Urinary bladder (tissue), 4 donors: ENCODE measurements at places on chromosomes 7 and 10. TPM values are rescaled to one million over a fixed set of nuclear protein-coding genes. Genes with fewer than 3 reads are reported as not detected.
A peak's percentile ranks its signal among the peaks of the same experiment; 100 is the strongest.

DNA sequence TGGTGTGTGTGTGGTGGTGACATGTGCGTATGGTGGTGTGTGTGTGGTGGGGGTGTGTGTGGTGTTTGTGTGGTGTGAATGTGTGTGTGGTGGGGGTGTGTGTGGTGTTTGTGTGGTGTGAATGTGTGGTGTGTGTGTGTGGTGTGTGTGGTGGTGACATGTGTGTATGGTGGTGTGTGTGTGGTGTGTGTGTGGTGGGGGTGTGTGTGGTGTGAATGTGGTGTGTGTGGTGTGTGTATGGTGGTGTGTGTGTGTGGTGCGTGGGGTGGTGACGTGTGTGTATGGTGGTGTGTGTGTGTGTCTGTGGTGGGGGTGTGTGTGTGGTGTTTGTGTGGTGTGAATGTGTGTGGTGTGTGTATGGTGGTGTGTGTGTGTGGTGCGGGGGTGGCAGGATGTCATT, 453.1 kb downstream of the DNAJB6 start:
- DNase-seq, result no peak

DNA sequence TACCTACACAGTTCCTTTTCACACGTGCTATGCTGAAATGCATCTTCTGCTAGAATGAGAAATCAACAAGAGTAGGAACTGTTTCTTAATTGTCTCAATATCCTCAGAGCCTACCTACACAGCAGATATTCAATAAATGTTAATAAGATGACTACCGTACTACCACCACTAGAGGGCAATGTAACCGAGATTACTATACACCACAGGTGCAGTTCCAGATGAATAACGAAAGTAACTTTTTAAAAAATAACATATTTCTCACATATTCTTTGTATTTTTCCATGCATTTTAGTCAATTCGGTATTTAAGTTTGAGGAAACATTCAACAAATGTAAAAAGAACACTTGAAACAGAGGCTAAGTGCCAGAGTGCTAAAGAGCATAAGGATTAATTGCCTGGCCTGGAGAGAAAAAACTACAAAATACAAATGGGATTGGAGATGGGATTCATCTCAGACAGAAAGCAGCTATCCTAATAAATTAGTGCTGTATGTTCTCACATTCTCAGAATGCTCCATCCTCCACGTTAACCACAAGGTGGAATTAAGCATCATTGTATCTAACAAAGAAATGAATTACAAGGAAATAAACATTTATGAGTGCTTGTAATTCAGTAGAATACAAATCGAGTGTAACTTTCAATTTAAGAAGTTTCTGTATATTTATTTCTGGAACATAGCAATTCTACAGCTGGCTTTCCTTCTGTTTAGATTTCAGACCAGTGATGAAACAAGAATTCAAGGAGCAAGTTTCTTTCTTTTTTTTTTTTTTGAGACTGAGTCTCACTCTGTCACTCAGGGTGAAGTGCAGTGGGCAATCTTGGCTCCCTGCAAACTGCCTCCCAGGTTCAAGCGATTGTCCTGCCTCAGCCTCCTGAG, 20.3 kb upstream of the HECTD2 start:
- DNase-seq, result no peak

DNA sequence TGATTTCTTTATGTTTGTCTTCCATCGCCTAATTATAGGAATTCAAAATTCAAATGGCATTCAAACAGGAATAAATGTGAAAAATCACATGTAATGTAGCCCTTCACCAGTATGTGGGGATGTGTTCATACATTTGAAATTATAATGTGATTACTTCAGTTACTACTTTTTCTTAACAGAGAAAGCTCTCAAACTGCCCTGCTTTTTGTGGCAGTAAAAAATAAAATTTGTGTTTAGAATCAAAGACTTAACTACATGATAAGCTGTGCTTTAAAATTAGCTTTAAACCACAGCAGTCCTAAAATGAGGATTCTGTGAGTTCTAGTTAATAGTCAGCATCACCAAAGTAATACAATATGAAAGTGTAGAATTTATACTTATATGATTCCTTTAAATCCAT, 7.8 kb upstream of the HERC4 start:
- DNase-seq, result no peak

GRCh38 chr10:75239096-75239790, 3.5 kb upstream of the COMTD1 start:
- DNase-seq, result no peak

DNA sequence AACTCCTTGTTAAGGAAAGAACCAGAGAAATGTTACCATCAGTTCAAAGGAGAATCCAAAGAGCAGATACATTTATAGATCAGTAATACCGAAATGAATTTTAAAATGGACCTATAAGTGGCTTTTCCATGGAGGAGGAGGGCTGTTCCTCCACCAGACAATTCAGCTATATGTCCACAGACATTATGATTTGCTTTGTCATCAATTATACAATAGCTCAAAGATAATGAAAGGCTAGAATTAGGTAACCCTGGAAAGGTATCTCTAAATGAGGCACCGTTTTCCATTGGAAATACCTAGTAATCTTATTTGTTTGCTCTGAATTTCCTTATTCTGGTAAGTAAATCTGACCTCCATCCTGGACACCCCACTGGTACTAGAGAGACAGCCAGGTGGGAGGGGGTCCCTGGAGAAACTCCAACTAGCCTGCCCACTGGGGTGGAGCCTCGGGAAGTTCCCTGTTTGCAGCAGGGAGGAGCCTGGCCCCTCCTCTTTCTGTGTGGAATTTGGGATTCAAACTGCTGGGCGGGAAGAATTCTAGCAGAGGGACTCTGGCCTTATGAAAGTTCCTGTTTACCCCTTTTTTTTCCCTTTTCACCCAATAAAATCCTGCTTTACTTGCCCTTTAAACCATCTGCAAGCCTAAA, 218.0 kb downstream of the PHF14 start:
- DNase-seq, result no peak

DNA sequence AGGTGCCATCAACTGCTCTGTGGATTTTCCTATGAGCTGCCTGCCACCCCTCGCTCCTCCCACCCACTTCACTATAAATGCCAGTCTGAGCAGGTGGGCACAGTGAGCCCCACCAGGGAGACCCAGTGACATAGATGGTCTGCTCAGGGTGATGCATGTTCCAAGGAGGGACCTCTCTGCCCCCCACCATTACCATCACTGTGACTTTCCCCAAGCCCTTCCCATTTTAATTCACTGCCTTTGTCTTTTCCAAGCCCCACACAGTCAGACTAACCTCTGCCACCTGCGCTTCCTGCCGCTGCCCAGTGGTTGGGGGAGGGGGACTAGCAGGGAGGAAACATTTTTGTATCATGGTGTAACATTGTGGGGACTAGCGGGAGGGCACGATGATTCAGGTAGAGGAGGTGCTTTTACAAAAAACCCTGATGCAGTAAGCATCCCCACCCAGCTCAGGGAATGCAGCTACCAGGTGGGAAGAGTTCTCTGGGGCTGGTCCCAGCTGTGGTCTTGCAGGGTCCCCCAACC, 24.6 kb downstream of the PRSS2 start:
- DNase-seq, result no peak

GRCh38 chr7:149662591-149663095, 110.7 kb downstream of the ZNF467 start:
- DNase-seq, result no peak

- DNase-seq, result peak; percentile 15
These were observed 60.1 kb downstream of the CARD11 start for GRCh38 chr7:2983586-2983985.

GRCh38 chr10:18606051-18606695, 45.2 kb downstream of the NSUN6 start:
- no peak for DNase-seq

DNA sequence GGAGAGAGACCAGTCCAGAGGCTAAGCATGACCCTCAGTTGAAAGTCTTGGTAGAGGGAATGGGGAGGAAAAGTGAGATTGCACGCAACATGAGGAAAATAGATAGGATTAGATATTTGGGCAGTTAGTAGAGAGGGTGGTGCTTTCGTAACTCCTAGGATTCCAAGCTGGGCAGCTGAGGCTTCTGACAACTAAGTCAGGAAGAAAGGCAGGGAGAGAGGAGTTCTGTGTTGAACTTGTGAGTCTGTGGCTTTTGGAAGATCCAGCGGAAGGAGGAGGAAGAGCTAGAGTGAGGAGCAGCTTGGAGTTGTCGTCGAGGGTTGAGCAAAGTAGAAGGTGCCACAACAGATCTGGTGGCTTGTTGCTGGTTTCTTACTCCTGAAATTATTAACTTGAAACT, 21.8 kb downstream of the CUL1 start:
- no peak for DNase-seq

DNA sequence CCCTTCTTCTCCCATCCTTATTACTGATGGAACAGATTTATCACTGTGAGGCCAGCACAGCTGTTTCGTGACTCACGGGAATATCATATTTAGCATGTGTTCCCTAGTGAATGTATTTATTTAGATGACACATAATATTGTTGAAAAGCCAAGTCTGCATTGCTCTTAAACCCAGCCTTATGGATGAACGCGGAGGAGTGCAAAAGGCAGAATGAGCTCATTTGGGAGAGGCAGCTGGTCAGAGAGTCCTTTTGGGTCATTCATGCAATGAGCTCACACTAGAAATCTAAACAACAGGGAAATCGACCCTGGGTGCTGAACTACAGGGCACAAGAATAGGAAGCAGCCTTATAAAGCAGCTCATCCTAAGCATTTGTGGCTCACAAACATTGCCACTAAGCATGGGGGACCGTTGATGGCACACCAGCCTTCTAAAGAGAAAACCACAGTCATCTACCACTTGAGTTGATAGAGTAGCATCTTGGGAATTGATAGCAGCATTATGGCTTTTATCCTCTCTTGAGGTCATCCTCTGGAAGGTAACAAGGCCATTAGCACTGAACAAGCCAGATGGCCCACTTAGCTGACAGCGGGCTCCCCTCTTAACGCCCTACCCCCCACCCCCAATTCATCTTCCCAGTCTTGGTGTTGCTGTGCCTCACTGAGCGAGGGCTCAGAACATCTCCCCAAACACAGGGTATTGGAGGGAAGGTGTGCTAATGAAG, 32.9 kb upstream of the SDK1 start:
- peak; percentile 59 for DNase-seq

GRCh38 chr10:86374664-86375063, 8.1 kb upstream of the GRID1 start:
- DNase-seq, result no peak

GRCh38 chr10:98318861-98319260, 50.9 kb upstream of the LOXL4 start:
- DNase-seq, result no peak

Gene TCERG1L
- total RNA-seq, result 0.32 TPM

Gene ITIH5
- total RNA-seq, result 97.6 TPM

Gene NFE2L3
- 2.4 TPM for total RNA-seq

Gene VSIR
- 24.9 TPM for total RNA-seq

Gene SEMA3D
- total RNA-seq, result 102 TPM

Gene PTPN20
- total RNA-seq, result 8.6 TPM

Gene ASAH2
- 1.1 TPM for total RNA-seq

Gene EPDR1
- 12.3 TPM for total RNA-seq

Gene SPDYE6
- not detected for total RNA-seq

Gene VAX1
- not detected for total RNA-seq

Gene EFCAB10
- not detected for total RNA-seq

Gene ACBD7
- total RNA-seq, result 5.2 TPM

Gene KIAA1217
- total RNA-seq, result 18.0 TPM

Gene OR13A1
- total RNA-seq, result 0.85 TPM

Gene NXPH1
- 2.0 TPM for total RNA-seq

Gene KMT2E
- total RNA-seq, result 198 TPM
